ENCODE measurements at places on chromosomes 7 and 10.

DNA sequence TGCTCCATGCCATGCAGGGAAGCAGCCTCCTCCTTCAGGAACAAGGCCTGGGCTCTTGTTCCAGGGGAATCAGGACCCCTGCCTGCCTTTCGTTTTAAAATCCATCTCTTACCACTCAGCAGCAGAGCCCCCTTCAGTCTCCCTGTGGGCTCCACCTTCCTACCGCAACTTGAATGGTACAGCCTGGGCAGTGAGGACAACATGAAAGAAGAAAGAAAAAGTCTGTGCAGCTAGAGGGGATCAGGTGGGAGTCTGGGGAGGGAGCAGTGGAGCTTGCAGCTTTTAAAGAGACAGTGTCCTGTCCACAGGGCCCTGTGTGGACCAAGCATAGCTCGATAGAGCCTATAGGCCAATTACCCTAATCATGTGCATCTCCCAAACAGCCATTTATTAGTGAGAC lies 3.7 kb downstream of the PLXNA4 start:
- DNase-seq, result no peak

GRCh38 chr10:90167174-90168064 lies 466.0 kb downstream of the KIF20B start:
- no peak for DNase-seq

DNA sequence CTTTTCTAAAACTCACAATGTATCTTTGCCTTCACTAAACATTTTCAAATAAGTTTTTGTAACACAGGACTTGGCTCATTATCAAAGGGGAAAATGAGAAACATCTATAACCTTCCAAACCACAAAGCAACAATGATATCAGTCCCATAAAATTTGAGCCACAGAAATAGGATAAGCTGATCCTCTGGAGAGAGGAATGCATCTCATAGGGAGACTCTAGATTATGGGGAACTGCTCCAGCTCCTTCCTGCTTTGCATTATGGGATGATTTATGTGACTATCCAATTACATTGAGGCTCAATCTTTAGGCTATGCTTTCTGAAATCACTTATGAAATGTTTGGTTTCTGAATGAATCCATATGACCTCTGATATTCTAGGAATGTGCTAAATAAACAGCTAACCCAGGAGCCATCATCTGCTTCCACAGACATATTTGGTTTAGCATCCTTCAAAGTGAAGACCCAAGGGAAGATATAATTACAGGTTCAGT lies 70.4 kb downstream of the CUBN start:
- no peak for DNase-seq

DNA sequence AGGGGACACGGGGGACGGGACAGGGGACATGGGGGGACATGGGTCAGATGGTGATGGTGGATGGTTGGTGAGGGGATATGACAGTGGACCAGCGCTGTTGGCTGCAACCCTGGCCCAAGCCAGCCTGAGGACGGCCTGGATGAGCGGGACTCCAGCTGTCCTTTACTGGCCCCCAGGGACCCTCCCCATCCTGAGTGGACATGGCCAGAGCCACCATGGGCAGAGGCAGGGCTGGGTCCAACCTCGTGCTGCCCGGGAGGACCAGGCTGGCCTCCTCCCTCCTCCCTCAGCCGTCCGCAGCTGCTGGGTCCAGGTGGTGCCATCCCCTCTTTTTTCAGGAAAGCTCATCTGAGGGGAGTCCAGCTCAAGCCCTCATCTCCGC lies 30.4 kb downstream of the GET4 start:
- no peak for DNase-seq

- DNase-seq, result no peak
Measured at GRCh38 chr7:45670717-45671116, 96.5 kb downstream of the ADCY1 start.

DNA sequence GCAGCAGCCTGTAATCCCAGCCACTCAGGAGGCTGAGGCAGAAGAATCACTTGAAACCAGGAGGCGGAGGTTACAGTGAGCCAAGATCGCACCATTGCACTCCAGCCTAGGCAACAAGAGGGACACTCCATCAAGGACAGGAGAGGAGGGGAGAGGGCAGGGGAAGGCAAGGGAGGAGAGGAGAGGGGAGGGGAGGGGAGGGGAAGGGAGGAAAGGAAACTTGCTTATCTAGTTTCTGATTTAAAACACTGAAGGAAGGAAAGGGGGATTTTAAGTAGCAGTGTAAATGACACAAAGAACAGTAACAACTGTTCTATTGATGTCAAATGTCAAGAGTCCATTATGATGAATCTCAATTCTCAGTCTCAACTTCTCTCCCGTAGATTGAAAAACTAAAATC lies 43.7 kb downstream of the SRPK2 start:
- DNase-seq, result no peak

DNA sequence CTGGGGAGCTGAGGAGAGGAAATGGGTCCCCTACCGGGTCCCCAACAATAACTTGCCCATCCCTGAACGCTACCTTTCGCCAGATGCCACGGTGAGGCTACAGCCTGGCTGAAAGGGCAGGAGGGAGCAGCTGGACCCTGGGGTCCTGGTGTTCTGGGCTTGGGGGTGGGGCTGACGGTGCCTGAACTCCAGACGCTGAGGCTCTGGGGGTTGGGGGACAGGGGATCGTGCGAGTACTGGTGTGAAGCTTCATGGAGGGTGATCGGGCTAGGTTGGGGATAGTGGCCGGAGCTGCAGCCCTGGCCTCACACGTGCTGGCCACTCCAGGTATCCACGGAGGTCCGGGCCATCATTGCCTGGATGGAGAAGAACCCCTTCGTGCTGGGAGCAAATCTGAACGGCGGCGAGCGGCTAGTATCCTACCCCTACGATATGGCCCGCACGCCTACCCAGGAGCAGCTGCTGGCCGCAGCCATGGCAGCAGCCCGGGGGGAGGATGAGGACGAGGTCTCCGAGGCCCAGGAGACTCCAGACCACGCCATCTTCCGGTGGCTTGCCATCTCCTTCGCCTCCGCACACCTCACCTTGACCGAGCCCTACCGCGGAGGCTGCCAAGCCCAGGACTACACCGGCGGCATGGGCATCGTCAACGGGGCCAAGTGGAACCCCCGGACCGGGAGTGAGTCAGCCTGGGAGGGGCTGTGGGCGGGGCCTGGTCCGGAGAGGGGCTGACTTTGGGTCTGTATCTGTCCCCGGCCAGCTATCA lies 8.3 kb downstream of the AEBP1 start:
- DNase-seq, result no peak

All from stimulated activated CD4-positive, alpha-beta T cell treated with anti-CD3 and anti-CD28 coated beads, Interleukin-15, amount 100 ng/mL, for 1 hour (primary cell).